Fibroblast of the conjunctiva (primary cell): ENCODE measurements at places on chromosomes 12 and 14.

- DNase-seq = no peak
Measured at GRCh38 chr14:21026274-21026987, 1.6 kb upstream of the NDRG2 start.

DNA sequence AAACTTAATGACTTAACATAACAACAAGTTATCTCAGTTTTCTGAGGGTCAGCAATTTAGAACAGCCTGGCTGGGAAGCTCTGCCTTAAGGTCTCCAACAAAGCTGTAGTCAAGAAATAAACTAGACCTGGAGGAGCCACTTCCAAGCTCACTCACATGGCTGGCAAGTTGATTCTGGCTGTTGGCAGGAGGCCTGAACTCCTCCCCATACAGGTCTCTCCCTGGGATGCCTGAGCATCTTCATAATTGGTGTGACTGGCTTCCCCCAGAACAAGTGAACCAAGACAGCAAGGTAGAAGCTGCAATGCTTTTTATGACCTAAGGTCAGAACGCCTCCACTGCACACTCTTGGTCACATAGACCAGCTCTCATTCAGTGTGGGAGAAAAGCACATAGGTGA, 128.3 kb downstream of the SAMD4A start:
- DNase-seq = no peak

- no peak for DNase-seq
Measured at GRCh38 chr14:64688811-64689281, 15.4 kb upstream of the PLEKHG3 start.

GRCh38 chr12:105431537-105432100, 101.1 kb downstream of the C12orf75 start:
- no peak for DNase-seq

DNA sequence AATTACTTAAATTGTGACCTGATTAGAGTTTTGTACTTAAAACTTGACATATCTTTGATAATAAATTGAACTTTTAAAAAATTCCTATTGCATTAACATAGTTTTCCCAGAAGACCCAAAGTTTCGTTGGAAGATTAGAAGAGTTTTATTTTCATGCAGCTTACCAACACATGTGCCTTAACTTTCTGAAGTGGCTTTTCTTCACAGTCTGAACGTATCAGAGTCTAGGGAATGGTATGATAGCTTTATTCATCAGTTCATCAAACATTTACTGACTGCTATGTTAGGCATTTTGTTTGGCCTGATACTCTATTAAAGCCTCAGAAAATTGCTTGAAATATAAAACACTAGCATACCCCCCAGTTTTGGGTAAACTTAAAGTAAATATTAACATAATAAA, 65.2 kb downstream of the MARK3 start:
- no peak for DNase-seq

DNA sequence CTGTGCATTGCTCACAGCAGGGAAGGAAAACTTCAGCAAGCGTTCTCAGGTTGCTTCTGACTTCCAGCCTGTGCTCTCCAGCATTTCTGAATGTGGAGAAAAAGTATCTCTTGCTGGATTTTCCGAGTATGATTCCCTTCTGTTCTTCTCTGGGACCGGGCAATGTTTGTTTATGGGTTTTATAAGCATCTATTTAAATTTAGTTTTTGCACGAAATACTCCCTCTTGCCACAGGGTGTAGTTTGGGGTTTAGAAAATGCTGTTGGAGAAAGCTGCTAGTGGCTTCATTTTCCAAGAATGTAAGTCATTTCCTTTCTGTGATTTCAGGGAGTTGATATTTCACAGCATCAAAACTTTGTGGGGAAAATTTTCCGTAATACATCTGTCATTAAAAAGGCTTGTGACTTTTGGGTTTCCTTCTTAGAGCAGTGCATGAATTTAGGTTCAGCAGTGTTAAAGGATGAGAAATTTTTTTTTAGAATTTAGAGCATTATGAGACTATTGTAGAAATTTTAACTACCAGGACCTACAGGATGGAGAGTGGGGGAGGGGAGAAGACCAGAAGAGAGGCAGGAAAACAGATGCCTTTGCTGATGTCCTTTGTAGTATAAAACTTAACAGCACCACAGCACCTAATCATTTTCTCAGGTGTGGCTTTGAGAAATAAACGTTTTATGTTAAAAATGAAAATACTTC, 1.5 kb downstream of the FRMD6 start:
- peak; percentile 72 for DNase-seq

GRCh38 chr12:126668538-126668937, 1598.4 kb upstream of the TMEM132C start:
- DNase-seq = peak; percentile 78

DNA sequence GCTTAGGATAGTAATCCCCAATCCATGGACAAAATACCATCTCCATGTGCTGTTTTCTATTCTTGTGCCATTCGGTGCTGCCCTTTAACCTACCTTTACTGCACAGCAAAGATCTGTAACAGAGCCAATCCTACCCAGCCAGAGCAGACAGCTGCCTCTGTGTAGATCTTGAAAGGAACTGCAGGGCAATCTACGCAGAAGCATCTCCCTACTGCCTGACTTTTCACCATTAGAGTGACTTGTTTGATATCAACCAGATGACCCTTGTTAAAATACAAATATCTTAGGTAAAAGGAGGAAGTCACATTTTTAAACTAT, 33.9 kb upstream of the PPM1A start:
- DNase-seq = no peak

GRCh38 chr14:94796278-94796677, 26.4 kb upstream of the GSC start:
- DNase-seq = no peak

DNA sequence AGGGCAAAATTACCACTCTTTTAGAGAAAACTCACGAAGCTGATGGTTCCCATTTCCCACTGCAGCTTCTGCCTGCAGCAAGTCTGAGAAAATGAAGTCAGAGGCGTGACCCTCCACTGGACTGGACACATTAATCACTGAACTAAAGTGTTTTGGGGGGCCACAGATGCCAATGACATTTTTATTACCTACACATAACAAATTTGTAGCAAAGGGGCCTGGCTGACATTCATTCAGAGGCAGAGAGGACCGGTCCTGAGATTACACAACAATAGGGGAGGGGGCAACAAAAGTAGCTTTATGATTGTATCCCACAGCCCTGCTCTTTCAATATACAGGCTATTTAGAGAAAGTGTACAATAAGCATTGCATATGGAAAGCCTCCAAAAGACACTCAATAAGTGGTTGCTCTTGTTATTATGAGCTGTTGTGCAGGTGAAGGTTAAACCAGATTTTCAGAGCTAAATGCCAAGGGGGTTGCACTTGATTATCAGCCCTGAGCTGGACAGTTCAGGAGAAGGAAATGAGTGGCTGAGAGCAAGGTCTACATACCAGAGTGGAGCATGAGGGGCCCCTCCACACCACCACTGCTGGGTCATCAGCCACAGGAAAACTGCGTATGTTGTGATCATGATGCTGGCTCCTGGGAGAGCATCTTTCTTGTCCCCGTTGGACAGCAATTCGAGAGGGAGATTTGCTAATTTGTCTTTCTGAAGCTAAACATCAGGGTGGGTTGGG, 41.5 kb upstream of the CCDC60 start:
- DNase-seq = no peak

GRCh38 chr12:17342381-17342961, 736.5 kb upstream of the LMO3 start:
- no peak for DNase-seq

- no peak for DNase-seq
Measured at GRCh38 chr14:76701981-76702380, 59.3 kb upstream of the VASH1 start.

DNA sequence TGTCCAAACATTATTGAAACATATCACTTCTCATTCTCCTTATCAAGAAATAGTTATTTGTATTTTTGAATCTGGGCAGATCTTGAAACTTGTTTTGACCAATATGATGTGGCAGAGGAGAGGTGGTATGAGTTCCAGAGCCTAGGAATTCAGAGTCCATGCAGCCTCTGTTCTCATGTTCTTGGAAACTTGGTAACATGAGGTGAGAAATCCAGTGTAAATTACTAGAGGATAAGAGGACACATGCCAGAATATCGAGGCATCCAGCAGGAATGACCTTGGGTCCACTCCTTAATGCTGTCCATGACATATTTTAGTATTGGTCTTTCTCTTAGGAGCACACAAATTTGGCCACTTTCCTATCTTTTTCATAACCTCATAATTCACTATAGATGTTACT, 1374.6 kb downstream of the FSCB start:
- DNase-seq = no peak

GRCh38 chr12:128817111-128818015, 6.4 kb downstream of the SLC15A4 start:
- no peak for DNase-seq

- DNase-seq = no peak
Measured at GRCh38 chr12:28767836-28768348, 381.2 kb upstream of the FAR2 start.

- peak; percentile 30 for DNase-seq
Measured at GRCh38 chr12:116559162-116559935, at the start of gene MAP1LC3B2. Gene MAP1LC3B2 (plus strand): TSS chr12:116559381. CDS start chr12:116575943, 16,562 bp downstream.

GRCh38 chr14:37623971-37624370, 28.5 kb downstream of the TTC6 start:
- DNase-seq = no peak

DNA sequence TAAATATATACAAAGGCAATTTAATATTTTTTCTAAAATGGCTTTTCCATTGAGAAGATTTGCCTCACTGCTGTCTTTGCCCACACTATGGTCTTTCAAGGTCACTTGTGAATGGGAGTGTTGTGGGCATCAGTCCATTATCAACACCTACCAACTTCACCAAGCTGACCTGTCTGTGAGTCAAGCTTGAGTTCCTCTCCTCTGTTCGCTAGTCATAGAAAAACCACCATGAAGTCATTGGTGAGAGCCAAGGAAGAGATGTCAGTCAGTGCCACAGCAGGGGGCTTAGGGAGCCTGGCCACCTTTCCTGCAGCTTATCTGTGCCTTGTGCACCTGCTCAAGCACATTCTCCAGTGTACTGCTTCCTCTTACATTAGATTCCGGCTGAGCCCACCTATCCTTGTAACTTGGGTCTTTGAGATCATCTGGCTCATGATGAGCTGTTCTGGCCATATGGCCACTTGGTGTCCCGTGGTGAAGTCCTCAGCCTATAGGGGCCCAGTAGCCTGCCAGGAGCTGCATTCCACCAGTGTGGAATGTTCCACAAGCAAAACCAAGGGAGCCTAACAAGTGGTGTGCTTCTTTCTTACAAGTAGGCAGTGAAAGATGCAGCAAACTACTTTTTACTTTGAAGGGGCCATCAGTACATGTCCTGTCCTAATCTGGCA, 80.8 kb upstream of the C12orf71 start:
- DNase-seq = no peak

DNA sequence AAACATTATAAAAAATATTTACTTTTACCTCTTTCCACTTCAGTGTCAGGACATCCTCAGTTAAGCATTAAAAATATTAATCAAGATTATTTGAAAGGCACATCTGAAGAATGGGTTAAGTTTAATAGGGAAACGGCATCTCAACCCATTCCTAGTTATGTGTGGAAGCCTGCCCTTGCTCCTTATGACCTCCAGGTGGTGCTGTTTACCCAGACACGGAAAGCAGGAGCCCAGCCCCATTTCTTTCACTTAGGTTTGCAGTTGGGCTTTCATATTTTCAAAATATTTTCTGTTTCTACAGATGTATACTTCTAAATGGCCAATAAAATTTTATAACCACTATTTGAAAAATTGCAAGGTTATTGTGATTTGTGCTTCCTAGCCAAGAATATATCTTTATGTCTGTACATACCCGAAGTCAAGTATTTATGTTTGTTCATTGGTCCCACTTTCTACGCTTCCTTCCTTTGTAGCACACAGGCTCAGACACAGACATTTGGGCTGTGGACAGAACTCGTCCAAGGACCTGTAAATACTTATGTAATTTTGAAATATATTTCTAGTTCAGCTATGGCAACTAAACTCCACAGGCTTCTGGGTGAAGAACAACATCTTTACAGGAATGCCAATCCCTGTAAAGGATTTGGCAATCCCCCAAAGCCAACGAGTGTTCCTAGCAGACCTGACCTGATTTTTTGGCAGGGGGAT, 247.1 kb downstream of the AKAP6 start:
- peak; percentile 47 for DNase-seq

DNA sequence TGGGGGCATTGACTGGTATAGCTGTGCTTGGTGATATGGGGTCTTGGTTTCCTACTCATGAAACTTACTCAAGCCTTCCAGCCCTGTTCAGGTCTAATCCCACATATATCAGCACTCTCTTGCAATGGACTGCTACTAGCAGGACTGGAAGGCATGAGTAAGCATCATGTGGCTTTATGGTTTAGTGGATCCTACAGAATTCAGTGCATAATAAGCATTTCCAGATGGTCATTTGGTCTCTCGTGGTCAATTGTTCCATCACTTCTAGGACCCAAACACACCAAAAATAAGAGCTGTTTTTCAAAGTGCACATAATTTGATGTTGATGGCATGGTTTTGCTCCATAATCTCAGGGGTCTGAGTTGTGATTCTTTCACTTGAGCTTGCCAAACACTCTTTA, 114.4 kb downstream of the LMNTD1 start:
- DNase-seq = peak; percentile 23

DNA sequence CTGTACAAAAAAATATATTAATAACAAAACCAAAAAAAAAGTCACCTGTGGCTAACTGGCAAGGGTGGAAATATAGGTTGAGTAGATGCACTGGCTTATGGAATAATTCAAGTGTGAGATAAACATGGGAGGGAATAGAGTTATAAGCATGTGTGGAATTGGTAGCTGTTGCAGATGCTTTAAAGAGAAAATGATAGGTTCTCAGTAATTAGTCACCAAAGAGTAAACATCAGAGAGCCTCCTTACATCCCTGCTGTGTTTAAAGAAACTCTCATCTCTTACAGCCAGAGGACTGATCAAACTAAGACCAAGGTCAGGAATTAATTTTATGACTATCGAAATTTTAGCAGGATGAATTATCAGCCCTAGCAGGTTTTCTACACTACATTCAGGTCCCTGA, 70.5 kb downstream of the EGLN3 start:
- no peak for DNase-seq
